ENCODE measurements at places on chromosomes 6 and 20. TPM values are rescaled to one million over a fixed set of nuclear protein-coding genes. Genes with fewer than 3 reads are reported as not detected.
A peak's percentile ranks its signal among the peaks of the same experiment; 100 is the strongest.

GRCh38 chr6:32666420-32667300 lies at the start of gene HLA-DQB1:
HLA-DQB1 (minus strand) TSS chr6:32666657; CDS start chr6:32666607, 50 bp downstream.
- H3K4me3 ChIP-seq, result no peak within 1 kb of the TSS
- peak; percentile 46 for DNase-seq
- H3K36me3 ChIP-seq, result no peaks in the 10 kb centered on the region
- H3K27me3 ChIP-seq, result peaks cover 7% of the 10 kb centered on the region

- H3K36me3 ChIP-seq, result no peaks in the 10 kb centered on the region
- no peak overlapping the region for H3K4me3 ChIP-seq
- H3K27me3 ChIP-seq, result peaks cover 30% of the 10 kb centered on the region
- H3K4me1 ChIP-seq, result no peaks in the 10 kb centered on the region
- DNase-seq, result no peak
These were observed 87.8 kb downstream of the SLC16A10 start for GRCh38 chr6:111175109-111175508.

GRCh38 chr6:5121956-5122355 lies 36.8 kb downstream of the PPP1R3G start:
- peaks cover 10% of the 10 kb centered on the region for H3K4me1 ChIP-seq
- no peak overlapping the region for H3K27ac ChIP-seq
- H3K27me3 ChIP-seq, result no peaks in the 10 kb centered on the region
- no peak overlapping the region for H3K4me3 ChIP-seq
- no peaks in the 10 kb centered on the region for H3K36me3 ChIP-seq

- H3K4me3 ChIP-seq, result no peak overlapping the region
- no peak overlapping the region for H3K27ac ChIP-seq
- no peaks in the 10 kb centered on the region for H3K4me1 ChIP-seq
- H3K36me3 ChIP-seq, result no peaks in the 10 kb centered on the region
- no peaks in the 10 kb centered on the region for H3K27me3 ChIP-seq
These were observed 67.7 kb downstream of the KIF6 start for GRCh38 chr6:39657355-39658135.

DNA sequence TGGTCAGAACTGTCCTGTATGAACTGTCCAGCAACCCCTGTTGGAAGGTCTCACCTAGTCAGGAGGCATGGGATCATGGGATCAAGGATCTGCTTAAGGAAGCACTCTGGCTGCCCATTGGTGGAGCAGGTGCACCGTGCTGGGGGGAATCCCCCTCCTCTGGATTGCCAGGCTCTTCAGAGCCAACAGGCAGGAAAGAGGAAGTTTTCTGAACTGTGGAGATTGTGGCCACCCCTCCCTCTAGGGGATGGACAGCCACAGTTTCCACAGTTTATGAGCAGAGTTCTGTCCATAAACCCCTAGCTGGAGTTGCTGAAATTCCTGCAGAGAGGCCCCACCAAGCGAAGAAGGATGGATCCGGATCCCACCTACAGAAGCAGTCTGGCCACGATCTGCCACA lies 13.0 kb upstream of the HLA-DQB1 start:
- no peak overlapping the region for H3K4me3 ChIP-seq
- no peaks in the 10 kb centered on the region for H3K4me1 ChIP-seq
- H3K27me3 ChIP-seq, result no peaks in the 10 kb centered on the region
- H3K27ac ChIP-seq, result no peak overlapping the region
- DNase-seq, result no peak

- H3K36me3 ChIP-seq, result no peaks in the 10 kb centered on the region
- no peak overlapping the region for H3K4me3 ChIP-seq
- no peak for DNase-seq
- H3K4me1 ChIP-seq, result no peaks in the 10 kb centered on the region
- no peaks in the 10 kb centered on the region for H3K27me3 ChIP-seq
These were observed 75.8 kb downstream of the ADGRB3 start for GRCh38 chr6:68710916-68711315.

- peaks cover 10% of the 10 kb centered on the region for H3K4me1 ChIP-seq
- H3K27ac ChIP-seq, result no peak overlapping the region
- no peak overlapping the region for H3K4me3 ChIP-seq
- H3K36me3 ChIP-seq, result no peaks in the 10 kb centered on the region
- DNase-seq, result no peak
These were observed 2.2 kb downstream of the RGS19 start for GRCh38 chr20:64077094-64077493.

DNA sequence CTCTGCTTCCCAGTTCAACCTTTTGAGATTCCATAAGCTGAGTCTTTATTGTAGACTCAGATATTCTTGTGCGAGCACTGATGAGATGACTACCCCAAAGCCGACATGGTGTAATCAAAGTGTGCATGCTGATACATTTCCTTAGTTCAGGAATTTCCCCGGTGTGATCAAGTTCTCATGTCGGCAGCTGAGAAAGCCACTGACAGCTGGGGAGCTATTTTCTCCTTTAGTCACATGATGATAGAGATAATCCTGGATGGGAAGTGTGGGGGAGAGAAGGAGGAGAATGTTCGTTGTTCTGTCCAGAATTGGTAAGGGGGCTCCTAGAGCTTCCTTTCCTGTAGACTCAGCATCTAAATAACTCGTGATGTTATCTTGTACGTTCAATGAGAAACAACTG lies 7.7 kb upstream of the CAP2 start:
- H3K27me3 ChIP-seq, result no peaks in the 10 kb centered on the region
- DNase-seq, result peak; percentile 41
- H3K27ac ChIP-seq, result no peak overlapping the region
- H3K4me1 ChIP-seq, result peaks cover 22% of the 10 kb centered on the region
- no peaks in the 10 kb centered on the region for H3K36me3 ChIP-seq

- H3K27me3 ChIP-seq, result no peaks in the 10 kb centered on the region
- no peaks in the 10 kb centered on the region for H3K36me3 ChIP-seq
- DNase-seq, result peak; percentile 75
- no peaks in the 10 kb centered on the region for H3K4me1 ChIP-seq
- H3K4me3 ChIP-seq, result no peak overlapping the region
These were observed 26.7 kb upstream of the TFAP2B start for GRCh38 chr6:50791900-50792508.

GRCh38 chr6:17417817-17418216 lies 24.4 kb downstream of the CAP2 start:
- H3K27ac ChIP-seq, result peak overlapping the region; percentile 97
- H3K4me3 ChIP-seq, result peak overlapping the region; percentile 63
- no peaks in the 10 kb centered on the region for H3K27me3 ChIP-seq
- no peaks in the 10 kb centered on the region for H3K36me3 ChIP-seq
- peak; percentile 87 for DNase-seq

- H3K27me3 ChIP-seq, result no peaks in the 10 kb centered on the region
- H3K36me3 ChIP-seq, result no peaks in the 10 kb centered on the region
- no peak overlapping the region for H3K27ac ChIP-seq
- no peak overlapping the region for H3K4me3 ChIP-seq
- no peak for DNase-seq
These were observed 1159.7 kb downstream of the GRIK2 start for GRCh38 chr6:102553214-102553613.

DNA sequence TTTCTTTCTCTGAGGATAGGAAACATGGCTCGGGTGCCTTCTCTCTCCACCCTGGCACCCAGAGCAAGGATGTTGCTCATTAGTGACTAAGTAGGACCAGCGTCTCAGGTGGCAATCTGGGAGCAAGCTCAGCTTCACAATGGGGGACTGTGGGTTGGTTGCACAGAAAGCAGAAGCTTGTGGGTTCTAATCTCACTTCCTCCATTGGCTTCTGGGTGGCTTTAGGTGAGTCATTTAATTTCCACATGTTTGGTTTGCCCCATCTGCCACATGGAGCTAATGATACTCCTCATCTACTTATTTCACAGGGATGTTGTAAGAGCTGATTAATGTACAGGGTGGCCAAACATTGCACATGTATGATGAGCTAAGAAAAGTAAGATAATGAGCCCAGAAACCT lies 54.8 kb upstream of the AKIRIN2 start:
- H3K27ac ChIP-seq, result peak overlapping the region; percentile 82
- DNase-seq, result peak; percentile 92
- H3K4me3 ChIP-seq, result peak overlapping the region; percentile 52

GRCh38 chr6:11292594-11293236 lies 60.2 kb upstream of the NEDD9 start:
- no peaks in the 10 kb centered on the region for H3K36me3 ChIP-seq
- H3K4me3 ChIP-seq, result no peak overlapping the region
- H3K4me1 ChIP-seq, result no peaks in the 10 kb centered on the region
- DNase-seq, result no peak

- no peak for DNase-seq
- H3K4me3 ChIP-seq, result no peak overlapping the region
- H3K27me3 ChIP-seq, result no peaks in the 10 kb centered on the region
- H3K36me3 ChIP-seq, result no peaks in the 10 kb centered on the region
These were observed 39.9 kb upstream of the TGM2 start for GRCh38 chr20:38205001-38205400.

DNA sequence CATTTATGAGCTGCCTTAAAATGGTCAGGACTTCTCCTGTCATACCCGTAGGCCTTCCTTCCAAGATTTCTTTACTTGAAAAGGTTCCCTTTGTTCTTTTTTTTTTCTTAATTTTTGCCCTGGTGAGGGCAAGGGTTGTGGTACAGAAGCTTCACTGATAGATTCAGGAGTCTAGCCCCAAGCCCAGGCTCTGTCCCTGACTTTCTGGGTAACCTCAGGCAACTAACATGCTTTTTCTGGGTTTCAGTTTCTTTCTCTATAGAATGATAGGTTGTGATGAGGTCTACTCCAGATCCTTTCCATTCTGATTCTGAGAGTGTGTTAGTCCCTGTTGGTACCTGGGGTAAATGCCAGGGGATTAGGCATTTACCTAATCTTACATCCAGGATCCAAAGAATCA lies 21.2 kb downstream of the SNPH start:
- H3K27me3 ChIP-seq, result no peaks in the 10 kb centered on the region
- H3K4me3 ChIP-seq, result no peak overlapping the region
- no peaks in the 10 kb centered on the region for H3K4me1 ChIP-seq
- DNase-seq, result no peak

DNA sequence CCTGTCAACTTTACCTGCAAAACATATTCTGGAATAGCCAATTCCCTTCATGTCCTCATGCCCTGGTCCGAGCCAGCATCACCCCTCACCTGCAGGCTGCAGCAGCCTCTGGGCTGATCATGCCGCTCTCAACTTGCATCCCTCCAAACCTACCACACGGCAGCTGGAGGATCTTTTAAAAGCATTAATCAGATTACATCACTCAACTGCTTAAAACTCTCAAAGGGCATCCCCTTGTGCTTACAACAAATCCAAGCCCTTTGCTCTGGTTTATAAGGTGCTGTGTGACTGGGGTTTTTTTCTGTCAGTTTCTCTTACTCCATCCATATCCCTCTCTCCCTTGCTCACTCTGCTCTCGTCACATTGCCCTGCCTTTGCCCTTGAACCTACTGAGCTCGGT lies 24.0 kb downstream of the CD40 start:
- H3K4me3 ChIP-seq, result no peak overlapping the region
- peaks cover 29% of the 10 kb centered on the region for H3K27me3 ChIP-seq
- DNase-seq, result no peak
- no peaks in the 10 kb centered on the region for H3K4me1 ChIP-seq

DNA sequence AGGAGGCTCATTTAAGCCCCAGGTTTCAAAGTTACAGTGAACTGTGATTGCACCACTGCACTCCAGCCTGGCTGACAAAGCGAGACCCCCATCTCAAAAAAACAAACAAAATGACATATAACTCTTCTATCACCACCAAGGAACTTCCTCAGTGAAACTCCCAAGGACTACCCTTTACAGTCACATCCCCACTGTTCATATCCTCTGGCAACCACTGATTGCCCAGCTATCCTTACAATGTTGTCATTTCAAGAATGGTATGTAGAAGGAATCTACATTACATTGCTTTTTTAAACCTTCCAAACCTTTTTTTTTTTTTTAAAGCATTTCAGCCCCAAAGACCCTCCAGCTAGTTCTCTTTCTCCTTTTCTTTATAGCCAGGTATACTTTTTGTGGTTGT lies 123.1 kb upstream of the CARMIL1 start:
- H3K4me1 ChIP-seq, result peaks cover 5% of the 10 kb centered on the region
- H3K27ac ChIP-seq, result no peak overlapping the region
- H3K36me3 ChIP-seq, result no peaks in the 10 kb centered on the region
- no peaks in the 10 kb centered on the region for H3K27me3 ChIP-seq

DNA sequence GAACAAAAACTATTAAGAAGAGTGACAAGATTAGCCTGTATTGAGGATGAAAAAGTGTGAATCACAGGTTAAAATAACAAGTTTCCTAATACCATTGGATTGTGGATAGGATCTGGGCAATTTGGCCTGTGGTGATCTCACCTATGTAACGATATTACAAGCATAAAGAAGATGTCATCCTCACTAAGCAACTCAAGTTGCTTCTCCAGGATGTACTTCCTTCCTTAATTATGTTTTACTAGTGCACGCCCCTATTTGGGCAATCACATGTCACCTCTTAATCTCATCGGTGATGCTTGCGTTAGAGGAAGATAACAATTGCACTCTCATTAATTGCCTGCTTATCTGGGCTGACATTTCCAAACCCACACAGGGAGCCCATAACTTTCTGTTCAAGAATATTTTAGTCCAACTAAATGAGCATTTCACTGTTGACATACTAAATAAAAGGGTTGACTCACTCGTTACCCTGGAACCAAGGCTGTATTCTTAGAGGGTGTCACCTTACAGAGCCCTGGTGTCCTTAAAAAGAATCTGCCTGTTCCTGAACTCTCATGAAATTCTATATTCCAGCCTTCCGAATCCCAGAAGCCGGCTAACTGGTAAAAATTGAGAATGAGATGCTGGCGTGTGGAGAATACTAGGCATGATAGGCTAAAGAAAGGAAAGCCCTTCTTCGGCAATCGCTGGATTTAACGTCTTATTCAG lies 88.2 kb upstream of the ATXN1 start:
- no peaks in the 10 kb centered on the region for H3K36me3 ChIP-seq
- no peak overlapping the region for H3K4me3 ChIP-seq
- H3K27ac ChIP-seq, result peak overlapping the region; percentile 8
- peaks cover 8% of the 10 kb centered on the region for H3K4me1 ChIP-seq

DNA sequence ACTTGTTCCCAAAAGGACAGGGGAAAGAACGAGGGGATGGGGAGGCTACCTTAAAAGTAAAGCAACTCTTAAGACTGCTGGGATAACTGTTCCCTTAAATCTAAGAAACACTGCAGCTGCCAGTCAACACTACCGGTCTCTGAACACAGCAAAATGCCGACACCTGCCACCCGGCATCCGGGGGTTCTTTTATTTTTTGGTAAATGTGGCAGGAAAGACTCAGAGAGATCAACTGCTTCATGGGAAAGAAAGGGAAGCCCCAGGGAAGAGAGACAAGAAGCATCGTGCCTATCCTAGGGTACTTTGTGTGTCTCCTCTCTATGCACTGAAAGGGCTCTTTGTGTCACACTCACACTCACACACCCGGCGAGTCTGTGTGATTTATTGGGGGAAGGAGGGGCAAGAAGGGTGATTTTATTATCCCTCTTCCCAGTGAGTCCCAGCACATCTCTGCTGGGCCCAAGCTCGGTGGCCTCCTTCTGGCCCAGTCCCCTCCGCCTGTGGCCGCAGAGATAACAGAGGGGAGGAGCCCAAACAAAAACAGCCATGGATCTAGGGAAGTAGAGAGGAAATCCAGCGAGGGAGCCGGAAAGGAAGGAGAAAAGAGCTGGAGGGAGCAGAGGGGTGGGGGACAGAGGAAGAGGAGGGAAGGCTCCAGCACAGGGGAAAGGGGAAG lies 1.4 kb downstream of the FYN start:
- no peaks in the 10 kb centered on the region for H3K27me3 ChIP-seq
- no peaks in the 10 kb centered on the region for H3K36me3 ChIP-seq
- H3K4me3 ChIP-seq, result peak overlapping the region; percentile 84

- H3K4me1 ChIP-seq, result peaks cover 16% of the 10 kb centered on the region
- H3K4me3 ChIP-seq, result no peak overlapping the region
- DNase-seq, result no peak
- H3K27ac ChIP-seq, result no peak overlapping the region
- no peaks in the 10 kb centered on the region for H3K27me3 ChIP-seq
- H3K36me3 ChIP-seq, result no peaks in the 10 kb centered on the region
These were observed 18.4 kb upstream of the MRPS10 start for GRCh38 chr6:42236030-42236429.

The BCKDHB gene
- polyA plus RNA-seq, result 33.8 TPM

The RSPO3 gene
- 4.1 TPM for polyA plus RNA-seq

The EPPIN gene
- not detected for polyA plus RNA-seq

The DDO gene
- not detected for polyA plus RNA-seq

The MAP3K4 gene
- 8.4 TPM for polyA plus RNA-seq

The ELMO2 gene
- polyA plus RNA-seq, result 38.4 TPM

The PDE7B gene
- 3.1 TPM for polyA plus RNA-seq
